NCI-H1048 (cell line): ENCODE measurements at places on chromosomes 16 and 17.

DNA sequence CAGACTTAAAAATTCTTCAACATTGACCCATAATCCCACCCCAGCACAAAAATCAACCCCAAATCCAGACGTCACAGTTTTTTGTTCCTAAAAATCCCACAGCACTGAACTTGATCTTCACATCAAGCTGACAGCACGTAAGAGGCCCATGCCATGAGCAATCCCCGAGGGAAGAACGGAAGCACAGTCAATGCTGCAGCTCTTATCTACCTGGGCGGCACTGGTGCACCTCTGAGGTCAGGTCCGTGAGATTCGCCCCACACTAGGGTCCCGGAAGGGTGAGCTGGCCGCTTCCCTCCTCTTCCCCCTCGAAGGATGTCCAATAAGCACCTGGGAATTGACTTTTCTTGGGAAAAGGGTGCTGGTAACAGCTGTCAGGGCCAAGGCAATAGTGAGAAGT, 11.3 kb upstream of the ITGAE start:
- DNase-seq = no peak

DNA sequence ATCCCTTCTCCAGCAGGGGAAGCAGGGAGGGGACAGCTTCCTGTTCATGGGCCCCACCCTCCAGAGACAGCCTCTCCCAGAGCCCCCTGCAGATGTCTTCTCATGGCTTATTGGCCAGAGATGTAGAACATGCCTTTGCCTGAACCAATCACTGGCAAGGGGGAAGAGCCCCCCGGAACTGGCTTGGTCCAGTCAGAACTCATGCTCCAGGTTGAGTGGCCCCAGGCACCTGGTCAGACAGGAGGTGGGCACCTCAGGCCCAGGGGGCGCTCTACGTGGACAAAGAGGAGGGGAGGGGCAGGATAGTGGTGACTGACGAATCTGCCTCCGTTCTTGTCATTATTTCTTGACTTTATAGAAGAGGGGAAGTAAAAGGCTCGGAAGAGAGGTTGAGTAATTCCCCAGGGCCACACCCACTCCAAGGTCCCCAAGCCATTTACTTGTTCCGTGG, 23.6 kb downstream of the RAB11FIP4 start:
- DNase-seq = no peak

DNA sequence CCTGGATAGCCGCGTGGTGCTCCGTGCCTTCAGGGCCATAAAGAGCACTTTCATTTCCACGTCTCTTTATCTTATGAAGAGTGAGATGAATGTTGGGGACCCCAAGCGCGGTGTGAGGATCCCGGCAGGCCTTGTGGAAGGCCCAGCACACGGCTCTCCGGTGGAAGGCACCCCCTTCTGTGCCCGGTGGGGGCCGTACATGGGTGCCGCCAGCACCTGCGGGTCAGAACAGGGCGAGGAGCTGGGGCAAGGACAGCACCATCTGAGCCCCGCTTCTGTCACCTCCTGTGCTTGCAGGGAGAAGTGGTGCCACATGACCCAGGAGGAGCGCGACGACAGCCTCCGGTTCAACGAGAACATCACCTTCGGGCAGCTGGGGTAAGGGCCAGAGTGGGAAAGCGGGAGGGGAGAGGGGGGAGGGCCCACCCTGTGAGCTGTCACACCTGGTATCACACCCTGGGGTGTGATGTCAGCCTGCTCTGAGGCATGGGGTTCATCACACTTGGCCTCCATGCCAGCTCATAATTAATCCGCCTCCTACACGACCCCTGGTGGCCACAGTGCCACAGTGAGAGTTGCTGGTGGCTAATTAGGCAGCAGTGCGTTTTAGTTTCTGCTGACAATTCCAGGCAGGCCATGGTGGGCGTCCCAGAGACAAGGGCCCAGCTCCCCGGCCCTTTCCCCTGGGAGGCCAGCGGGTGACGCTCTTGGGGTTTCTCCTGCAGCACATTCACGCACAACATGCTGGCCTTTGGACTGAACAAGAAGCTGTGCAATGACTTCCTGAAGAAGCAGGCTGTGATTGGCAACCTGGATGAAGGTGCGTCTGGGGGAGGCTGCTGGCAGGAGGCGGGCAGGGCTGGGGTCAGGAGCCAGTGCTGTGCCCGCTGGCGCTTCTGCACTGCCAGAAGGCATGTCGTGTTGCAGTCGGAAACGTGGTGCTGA, 25.7 kb downstream of the CIBAR2 start:
- DNase-seq = no peak

GRCh38 chr16:87344931-87345631, 27.9 kb upstream of the C16orf95 start:
- no peak for DNase-seq

- DNase-seq = no peak
Observed at GRCh38 chr17:42617956-42618431, 8.5 kb downstream of the TUBG1 start.

DNA sequence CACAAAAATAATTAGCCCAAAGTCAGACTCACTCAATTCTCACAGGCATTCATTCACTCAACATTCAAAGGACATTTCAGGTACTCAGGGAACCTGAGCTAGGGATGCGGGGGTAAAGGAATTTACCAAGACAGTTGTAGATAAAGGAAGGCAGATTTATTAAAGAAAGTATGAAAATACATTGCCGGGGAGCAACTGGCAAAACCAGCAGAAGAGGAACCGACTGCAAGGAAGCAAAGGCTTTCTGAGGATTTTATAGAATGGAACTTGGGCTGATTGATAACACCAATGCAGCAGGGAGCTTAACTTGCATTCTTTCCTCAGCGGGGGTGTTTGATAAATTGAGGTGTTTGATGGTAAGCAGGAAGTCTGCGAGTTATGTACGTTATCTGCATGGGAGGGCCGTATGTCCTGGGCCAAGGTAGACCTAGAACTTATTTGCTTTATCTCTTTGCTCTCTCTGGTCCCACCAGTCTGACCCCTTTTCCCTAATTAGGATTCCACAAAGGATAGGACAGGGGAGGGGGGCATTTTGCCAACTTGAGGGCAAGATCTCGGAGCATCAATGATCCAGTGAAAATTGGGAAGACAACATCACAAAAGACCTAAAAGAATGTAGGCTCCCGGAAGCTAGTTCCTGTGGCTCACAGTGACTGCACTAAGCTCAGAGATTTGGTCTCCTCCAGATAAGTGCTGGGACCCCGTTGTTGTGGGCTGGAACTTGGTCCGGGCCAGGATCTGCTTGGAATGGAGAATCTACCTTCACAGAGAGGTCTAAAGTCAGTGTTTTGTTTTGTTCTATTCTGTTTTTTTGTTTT, 5.8 kb upstream of the MT3 start:
- DNase-seq = no peak

GRCh38 chr17:1577182-1577581, 14.6 kb upstream of the PITPNA start:
- DNase-seq = no peak

- DNase-seq = no peak
Observed at GRCh38 chr17:18328643-18329204, 13.6 kb downstream of the SMCR8 start.
